ENCODE measurements at places on chromosomes 13 and 19.

DNA sequence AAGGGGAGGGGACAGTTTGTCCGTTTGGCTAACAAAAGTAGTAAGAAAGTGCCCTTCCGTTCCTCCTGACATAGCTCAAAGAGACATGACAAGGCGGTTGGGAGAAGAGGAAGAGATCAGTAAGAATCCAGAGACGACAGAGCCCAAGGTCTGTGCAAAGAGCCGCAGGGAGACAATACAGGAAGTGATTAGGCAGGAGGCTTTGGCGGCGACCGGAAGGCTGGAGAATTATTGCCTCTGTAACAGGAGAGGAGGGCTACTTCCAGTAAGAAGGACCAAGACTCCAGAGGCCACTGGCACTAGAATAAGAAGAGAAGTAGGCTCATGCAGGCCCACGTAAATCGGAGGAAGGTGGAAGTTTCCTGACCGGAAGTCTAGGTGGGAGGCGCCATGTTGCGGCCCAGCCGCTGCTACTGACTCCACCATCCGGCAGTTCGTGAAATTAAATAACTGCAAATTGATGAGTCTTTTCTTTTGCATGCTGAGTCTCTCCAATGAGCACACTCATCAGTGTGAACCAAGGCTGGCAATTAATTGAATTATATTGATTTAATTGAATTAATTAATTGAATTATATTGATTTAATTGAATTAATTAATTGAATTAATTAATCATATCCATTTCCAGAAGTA lies 9.9 kb downstream of the RFX2 start:
- DNase-seq = no peak

DNA sequence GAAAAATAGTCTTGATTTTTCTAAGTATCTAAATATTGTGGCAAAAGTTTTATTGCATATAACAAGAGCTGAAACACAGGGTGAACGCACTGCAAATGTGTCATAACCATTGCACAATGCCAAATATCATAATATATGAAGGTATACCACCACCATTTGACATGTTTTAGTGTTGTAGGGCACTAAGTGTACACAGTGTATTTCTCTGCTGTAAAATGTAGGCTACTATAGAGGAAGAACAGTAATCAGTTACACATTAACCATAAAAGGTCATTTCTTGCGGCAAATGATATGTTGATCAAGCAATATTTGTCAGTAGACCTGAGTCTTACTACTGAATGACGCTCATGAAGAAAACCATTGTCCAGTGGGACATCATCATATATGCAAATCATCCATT lies 18.3 kb upstream of the KLF5 start:
- DNase-seq = no peak

GRCh38 chr19:51317376-51317775 lies 5.9 kb downstream of the IGLON5 start:
- no peak for DNase-seq

GRCh38 chr13:112103961-112104880 lies 37.3 kb downstream of the SOX1 start:
- DNase-seq = no peak

DNA sequence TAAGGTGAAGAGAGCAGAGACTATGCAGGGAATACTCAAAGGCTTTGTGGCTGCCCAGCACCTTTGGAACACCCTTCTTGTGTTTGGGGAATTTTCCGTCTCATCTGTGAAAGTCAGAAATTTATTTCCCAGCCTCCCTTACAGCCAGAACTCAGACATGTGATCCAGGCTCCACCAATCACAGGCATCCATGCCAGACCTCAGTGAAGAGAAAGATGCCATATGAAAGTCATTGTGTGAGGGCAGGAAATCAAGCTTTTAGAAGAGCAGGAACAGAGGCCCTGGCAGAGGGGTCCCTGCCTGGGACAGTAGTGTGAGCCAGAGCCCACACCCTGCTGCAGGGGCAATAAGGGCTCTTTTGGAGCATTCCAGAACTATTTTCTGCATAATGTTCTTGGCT lies 12.1 kb downstream of the CCDC70 start:
- DNase-seq = no peak

GRCh38 chr13:76438050-76438449 lies 448.2 kb downstream of the KCTD12 start:
- no peak for DNase-seq

DNA sequence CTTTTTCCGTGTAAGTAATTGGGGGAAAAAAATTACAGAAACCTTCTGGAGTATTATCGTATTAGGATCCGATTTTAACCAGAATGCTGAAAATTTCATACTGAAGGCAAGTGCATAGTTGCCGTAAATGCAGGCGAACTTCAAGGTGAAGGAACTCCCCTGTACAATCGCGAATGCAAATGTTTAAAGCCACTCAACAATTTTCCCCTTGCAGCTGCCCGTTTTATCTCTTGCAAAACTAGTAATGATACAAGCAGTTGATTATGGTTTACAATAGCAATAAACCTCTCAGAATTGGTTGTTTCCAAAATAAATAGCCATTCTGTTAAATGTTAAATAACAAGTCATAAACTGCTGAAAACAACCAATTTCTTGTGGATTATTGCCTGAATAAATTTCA lies 105.7 kb downstream of the DNAJC15 start:
- no peak for DNase-seq

DNA sequence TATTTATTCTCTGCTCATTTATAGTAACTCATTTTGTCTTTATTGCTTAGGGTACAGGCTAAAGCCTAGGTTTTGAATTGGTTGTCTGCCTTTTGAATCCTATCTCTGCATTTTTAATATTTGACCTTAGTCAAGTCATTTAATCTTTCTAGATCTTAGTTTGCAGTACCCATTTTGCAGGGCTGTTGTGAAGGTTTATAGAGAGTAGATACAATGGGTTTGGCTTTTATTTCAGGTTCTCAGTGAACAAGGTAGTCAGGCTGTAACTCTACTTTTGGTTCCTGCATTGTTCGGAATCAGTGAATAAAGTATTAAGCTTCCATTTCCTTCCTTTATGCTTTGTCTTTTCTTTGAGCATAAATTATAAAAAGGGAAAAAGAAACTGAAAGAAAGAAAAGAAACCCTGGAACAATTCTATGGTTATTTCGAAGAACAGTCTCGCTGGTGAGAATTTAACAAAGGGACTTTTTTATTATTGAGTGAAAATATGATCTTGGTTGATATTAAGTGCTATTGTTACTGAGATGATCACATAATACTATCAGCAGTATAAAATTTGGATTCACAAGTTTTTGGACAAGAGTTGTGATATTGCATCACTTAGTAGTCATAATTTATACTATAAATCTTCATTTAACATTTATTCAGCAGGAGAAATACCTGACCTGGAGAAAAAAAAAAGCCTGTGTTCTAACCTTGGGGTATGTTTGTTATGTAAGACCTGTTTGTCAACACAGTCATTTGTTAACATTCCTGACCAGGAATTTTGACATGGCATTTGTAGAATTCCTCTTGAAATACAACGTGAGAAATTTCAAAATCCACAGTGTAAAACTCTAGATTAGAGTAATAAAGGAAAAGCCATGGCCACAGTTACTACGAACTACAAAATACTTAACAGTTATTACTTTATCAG lies 91.3 kb downstream of the ZMYM2 start:
- DNase-seq = no peak

- no peak for DNase-seq
Measured at GRCh38 chr13:59280297-59280696, 883.4 kb downstream of the DIAPH3 start.

Measured in T-cell (primary cell).